ACHN (cell line): ENCODE measurements at places on chromosomes 3 and 15.

DNA sequence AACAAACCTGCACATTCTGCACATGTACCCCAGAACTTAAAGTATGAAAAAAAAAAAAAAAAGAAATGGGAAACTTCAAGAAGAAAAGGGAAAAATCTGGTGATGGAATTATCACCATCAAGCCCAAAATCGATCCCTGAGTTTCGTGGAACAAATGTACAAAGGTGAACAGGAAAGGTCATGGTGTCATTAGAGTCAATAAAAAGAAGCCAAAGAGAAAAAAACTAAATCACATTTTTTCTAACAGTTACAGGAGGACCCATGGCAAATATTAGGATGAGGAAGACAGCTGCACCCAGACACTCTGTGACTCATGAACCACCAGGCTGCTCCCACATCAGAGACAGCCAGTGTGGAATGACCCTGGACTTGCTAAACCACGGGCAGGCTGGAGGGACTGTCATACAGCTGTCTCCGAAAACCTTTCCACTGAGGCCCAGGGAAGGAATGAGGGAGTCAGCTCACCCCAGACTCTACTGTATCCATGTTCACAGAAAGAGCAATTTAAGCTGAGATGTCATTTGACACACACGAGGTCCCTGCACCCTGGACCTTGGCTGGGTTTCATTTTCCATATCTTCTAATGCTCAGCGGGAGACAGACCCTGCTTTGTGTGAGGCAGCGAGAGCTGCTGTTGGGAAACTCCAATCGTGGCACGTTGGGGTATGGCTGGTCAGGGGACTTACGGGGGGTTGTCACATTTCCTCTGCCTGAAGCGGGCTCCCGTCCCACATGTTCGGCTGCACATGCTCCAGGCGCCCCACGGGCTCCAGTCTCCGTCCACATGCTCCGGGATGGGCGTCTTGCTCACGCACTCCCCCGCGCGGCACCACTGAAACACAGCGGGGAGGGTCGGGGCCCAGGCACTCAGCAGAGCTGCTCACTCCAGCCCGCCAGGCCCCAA is 210.2 kb downstream of the ADAMTS17 start:
- DNase-seq = no peak

- no peak for DNase-seq
Measured at GRCh38 chr3:23325466-23326065, 122.4 kb downstream of the UBE2E2 start.

- no peak for DNase-seq
Measured at GRCh38 chr15:80419546-80419945, 15.4 kb downstream of the ARNT2 start.

DNA sequence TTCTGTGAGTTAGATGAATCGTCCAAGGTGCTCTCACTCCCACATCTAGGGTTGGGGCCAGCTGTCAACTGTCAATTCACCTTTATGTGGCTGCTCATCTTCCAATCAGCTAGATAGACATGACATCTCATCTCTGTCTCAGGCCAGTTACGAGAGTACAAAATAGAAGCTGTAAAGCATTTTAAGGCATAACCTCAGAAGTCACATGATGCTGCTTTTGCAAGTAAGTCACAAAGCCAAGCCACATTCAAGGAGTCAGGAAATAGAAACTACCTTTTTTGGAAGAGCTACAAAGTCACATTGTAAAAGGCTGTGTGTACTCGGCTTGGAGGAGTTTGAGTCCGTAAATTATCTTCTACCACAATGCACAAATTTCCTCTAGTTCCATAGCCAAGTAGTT is 5.1 kb upstream of the CCR1 start:
- DNase-seq = no peak
